K562 (cell line): ENCODE measurements at places on chromosomes 6 and 20. TPM values are rescaled to one million over a fixed set of nuclear protein-coding genes. Genes with fewer than 3 reads are reported as not detected.

DNA sequence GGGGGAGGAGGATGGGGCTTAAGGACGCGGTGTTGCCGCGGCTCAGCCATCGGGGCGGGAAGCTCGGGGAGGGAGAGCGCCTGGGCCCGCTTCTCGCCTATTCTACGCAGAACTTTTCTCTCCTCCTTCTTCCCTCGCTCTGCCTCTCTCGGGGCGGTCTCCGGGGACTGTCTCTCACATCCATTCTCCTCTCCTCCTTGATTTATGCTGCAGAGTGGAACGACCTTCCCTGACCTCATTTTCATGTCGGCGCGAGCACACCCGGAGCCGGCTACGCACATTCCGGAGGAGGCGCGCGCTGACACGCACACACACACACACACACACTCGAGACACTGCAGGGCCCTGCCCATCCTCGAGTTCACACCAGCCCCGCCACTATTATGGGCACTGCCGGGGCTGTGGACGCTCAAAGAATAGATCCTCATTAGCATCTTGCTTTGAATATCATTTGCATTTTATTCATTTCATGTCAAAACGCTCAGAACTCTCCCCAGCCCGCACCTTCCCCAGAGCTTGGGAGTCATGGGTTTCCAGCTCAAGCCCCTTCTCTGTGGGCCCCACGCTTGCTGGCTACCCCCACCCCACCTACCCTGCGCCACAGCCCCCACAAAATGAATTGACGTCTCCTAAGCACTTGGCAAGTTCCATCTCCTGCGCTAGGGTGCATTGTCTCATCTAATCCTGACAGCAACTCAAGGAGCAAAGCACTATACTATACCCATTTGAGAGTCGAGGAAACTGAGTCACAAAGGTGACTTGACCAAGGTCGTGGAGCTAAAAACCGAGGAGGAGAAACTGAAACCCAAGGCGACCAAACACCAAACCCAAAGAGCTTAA is 36.8 kb downstream of the NCR2 start:
- peaks cover 42% of the 10 kb centered on the region for H3K27me3 ChIP-seq
- H3K27ac ChIP-seq, result no peak overlapping the region
- H3K4me3 ChIP-seq, result no peak overlapping the region
- no peaks in the 10 kb centered on the region for H3K4me1 ChIP-seq
- DNase-seq, result no peak

DNA sequence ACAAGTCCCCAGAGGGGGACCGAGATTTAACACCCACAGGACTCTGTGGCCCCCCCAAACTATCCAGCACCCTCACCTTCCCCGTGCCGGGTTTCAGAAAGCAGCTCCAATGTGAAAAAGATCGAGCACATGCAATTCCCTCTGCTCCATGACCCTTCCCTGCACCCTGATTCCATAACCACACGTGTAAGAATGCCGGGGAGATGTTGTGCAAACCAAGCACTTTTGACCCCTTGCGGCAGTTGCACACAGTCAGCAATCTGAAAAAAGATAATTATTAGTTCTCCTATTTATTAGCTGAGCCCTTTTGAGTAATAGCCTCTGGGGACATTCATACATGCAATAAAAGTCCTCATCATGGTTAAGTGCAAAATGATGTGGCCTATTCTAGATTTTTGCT is 13.0 kb downstream of the FOXQ1 start:
- DNase-seq, result no peak
- H3K36me3 ChIP-seq, result no peaks in the 10 kb centered on the region
- H3K4me3 ChIP-seq, result no peak overlapping the region
- no peaks in the 10 kb centered on the region for H3K4me1 ChIP-seq
- no peak overlapping the region for H3K27ac ChIP-seq

DNA sequence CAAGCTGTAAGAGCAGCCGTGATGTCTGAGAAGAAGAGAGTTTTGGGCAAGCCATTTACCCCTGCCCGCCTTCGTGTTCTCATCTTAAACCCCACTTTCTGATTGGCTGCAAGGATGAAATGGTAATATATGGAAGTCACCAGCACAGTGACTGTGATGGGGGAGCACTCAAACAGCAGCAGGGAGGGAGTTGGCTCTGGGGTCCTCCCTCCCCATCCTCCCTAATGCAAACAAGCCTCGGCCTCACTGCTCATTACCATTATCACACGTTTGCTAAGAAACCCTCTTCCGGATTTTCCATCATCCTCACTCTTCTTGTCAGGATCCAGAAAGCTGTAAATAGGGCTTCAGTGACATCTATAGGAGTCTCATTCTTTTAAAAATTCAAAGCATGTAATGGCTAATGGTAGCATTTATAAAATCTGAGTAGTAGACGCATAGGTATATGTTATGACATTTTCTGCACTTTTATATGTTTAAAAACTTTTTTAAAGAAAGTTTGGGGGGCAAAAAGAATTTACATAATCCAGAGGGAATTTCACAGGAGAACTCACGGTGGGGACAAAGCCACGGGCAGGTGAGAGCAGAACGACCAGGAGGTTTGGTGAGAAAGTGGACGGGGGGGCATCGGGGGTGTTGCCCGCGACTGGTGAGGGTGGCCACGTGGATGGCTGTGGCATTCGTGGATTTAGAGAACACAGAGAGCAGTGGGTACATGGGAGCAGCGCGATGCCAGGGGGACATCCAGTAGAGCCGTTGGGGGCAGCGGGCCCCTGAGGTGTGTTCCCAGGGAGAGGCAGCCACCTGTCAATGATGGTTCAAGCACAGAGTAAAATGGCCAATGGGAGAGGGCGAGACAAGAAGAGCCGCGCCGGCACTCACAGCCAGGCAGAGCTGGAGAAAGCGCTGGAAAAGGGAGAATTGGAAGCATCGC is 29.6 kb downstream of the SUMO4 start:
- no peaks in the 10 kb centered on the region for H3K36me3 ChIP-seq
- no peak for DNase-seq
- no peaks in the 10 kb centered on the region; the same call in 1 of the 2 replicates for H3K4me1 ChIP-seq
- H3K27me3 ChIP-seq, result peaks cover 36% of the 10 kb centered on the region
- H3K27ac ChIP-seq, result no peak overlapping the region

GRCh38 chr6:34154668-34155447 is 9.0 kb upstream of the GRM4 start:
- peak; percentile 96 for DNase-seq
- H3K4me1 ChIP-seq, result no peaks in the 10 kb centered on the region
- H3K27ac ChIP-seq, result no peak overlapping the region
- no peak overlapping the region for H3K4me3 ChIP-seq

- H3K36me3 ChIP-seq, result no peaks in the 10 kb centered on the region
- no peak overlapping the region for H3K4me3 ChIP-seq
These were observed 25.7 kb downstream of the ZFAND3 start for GRCh38 chr6:37845026-37845911.

DNA sequence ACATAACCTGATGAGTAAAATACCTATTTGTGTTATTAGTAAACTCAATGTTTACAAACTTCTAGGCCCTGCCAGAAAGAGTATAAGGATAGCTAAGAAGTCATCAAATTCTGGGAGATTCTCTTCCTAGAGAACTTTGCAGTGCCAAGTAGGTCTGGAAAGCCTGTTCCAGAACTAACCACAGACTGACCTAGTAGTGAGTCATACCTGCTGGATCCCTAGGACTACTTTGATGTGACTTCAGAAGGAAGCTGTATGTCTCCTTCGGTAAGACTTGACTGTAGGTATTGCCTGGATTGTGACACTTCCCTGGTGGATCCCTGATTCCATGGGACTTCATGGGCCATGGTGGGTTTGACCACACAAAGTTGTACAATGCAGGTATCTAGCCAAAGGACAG is 131.7 kb downstream of the DNAH8 start:
- H3K4me1 ChIP-seq, result no peaks in the 10 kb centered on the region
- H3K36me3 ChIP-seq, result no peaks in the 10 kb centered on the region; the same call in 2 of the 3 replicates
- no peak overlapping the region for H3K4me3 ChIP-seq
- DNase-seq, result no peak
- no peaks in the 10 kb centered on the region for H3K27me3 ChIP-seq

DNA sequence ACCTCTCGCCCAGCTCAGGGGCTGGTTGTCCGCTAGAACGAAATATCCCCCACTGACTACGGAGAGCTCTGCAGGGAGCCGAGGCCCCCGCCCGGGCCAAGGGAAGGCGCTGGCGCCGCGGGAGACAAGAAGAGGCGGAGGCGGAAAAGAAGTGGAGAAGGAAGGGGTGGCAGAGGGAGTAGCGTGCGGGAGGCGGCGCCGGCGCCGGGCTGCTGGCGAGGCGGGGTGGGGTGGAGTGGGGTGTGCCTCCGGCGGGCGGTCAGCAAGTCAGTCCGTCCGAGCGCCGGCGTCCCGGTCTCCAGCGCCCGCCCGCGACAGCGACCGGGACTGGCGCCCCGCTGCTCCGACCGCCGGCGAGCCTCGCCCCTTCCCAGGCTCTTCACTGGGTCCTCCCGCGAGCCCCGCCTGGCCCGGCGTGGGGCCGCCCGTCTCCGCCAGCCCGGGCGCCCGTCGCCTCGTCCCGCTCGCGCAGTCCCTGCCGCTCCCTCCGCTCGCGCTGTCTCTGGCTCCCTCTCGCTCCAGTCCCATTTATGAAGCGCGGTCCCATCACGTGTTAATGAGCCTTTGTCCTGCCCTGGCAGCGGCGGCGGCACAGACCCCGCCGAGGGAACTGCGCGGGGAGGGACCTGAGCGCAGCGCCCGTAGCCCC is at the start of gene CNR1:
TSS of gene CNR1 (minus strand) at position 504 of the 649 bp plus-strand sequence. CDS start 21,073 bp downstream, outside the sequence.
- peaks cover 32% of the 10 kb centered on the region for H3K27me3 ChIP-seq
- no peak within 1 kb of the TSS for H3K27ac ChIP-seq
- H3K4me1 ChIP-seq, result peaks cover 22% of the 10 kb centered on the region
- DNase-seq, result peak; percentile 16
- no peaks in the 10 kb centered on the region for H3K36me3 ChIP-seq
- H3K4me3 ChIP-seq, result 0 out of 2 replicates have a peak within 1 kb of the TSS, but pooled peaks have one; percentile 3

- peaks cover 10% of the 10 kb centered on the region; the same call in 1 of the 2 replicates for H3K27me3 ChIP-seq
- H3K27ac ChIP-seq, result no peak overlapping the region
- peaks cover 18% of the 10 kb centered on the region; the same call in 1 of the 2 replicates for H3K4me1 ChIP-seq
- no peak overlapping the region for H3K4me3 ChIP-seq
These were observed 1.6 kb downstream of the TPBG start for GRCh38 chr6:82365016-82365795.

ADAM33 gene
- total RNA-seq, result not detected in 2 replicates

GABRR1 gene
- not detected in 2 replicates for total RNA-seq

PSMB1 gene
- total RNA-seq, result 431 and 447 TPM in 2 replicates
